ENCODE measurements at places on chromosomes 11 and 22.

GRCh38 chr22:31943206-31943977 lies 943 bp upstream of the YWHAH start:
- DNase-seq, result no peak

DNA sequence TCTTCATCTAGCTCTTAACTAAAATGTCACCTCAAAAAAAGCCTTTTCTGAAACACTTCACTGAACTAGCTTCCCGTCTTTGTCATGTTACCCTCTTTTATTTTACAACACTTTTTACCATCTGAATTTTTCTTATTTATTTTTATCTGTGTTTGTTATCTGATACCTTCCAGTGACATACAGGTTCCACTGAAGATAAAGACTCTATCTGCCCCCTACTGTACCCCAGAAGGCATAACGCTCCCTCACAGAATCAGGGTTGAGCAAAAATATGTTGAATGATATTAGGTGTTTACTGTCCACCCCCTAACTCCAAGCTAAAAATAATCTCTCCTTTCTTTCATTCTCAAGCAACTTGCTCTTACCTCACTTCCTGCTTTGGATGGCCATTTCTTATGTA lies 654.2 kb downstream of the NELL1 start:
- DNase-seq, result no peak

DNA sequence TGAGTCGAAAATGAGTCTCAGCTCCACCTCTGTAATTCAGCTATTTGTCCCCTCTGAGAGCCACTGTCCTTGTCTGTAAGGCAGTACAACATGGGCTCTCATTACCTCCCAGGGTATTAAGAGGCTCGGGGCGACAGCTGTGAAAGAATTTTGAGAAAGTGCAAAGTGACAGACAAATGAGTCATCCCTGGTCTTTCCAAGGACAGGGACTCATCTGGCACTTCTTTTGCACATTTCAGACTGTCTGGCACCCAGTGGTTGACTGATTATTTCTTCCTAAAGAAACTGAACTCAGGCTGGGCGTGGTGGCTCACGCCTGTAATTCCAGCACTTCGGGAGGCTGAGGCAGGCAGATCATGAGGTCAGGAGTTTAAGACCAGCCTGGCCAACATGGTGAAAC lies 62.1 kb upstream of the ARFGAP3 start:
- DNase-seq, result peak; percentile 58

GRCh38 chr11:111718859-111719258 lies 47.3 kb downstream of the PPP2R1B start:
- DNase-seq, result no peak

DNA sequence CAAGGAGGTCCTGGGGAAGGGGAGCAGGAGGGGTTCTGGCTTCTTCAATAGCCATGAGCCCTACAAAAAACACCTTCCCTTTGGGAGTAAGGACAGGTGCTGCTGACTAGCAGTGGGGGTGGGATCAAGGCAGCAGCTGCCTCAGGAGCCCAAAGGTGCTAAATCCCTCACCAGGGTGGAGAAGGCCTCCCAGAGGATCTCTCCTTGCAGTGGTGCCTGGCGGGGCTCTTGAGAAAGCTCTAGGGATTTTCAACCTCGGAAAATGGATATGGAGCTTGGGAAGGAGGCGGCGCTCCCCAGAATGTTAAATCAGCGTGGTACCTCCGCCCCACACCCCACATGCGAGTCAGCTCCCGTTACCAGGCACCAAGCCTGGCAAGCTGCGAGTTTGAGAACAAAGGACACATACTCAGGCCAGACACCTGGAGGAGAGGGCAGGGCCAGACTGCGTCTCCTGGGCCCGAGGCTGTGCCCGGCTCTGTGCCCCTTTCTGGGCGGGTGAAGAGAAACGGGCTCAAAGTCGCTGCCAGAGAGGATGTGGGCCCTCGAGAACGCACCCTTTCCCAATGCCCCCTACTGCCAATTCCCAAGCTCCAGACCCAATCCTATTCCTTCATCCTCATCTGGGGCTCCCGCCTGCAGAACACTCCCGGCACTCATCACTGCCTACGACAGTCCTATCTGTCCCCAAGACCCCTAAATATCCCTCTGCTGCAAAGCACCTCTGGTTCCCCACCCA lies 139.0 kb downstream of the BRD1 start:
- no peak for DNase-seq
